CD4-positive, alpha-beta T cell treated with Interferon alpha-2 for 1 hour (primary cell): ENCODE measurements at places on chromosomes 16 and 17.

DNA sequence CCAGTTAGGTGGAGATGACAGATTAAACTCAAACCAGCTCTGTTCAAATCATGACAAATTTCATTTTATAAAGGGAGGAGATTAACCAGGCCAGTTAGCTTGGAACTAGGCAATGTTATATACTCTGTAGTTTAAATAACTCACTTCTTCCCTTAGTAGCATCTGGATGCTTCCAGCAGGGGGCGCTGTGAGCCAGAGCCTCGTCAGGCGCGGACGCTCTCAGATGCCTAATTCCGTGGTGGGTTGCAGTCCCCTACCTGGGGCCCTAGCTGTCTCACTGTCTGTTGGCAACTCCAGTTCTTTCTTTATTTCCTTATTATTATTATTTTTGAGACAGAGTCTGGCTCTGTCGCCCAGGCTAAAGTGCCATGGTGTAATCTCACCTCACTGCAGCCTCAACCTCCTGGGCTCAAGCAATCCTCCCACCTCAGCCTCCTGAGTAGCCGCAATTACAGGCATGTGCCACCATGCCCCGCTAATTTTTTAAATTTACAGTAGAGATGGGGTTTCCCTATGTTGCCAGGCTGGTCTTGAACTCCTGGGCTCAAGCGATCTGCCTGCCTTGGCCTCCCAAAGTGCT lies 17.3 kb upstream of the WFDC1 start:
- DNase-seq, result peak; percentile 64

DNA sequence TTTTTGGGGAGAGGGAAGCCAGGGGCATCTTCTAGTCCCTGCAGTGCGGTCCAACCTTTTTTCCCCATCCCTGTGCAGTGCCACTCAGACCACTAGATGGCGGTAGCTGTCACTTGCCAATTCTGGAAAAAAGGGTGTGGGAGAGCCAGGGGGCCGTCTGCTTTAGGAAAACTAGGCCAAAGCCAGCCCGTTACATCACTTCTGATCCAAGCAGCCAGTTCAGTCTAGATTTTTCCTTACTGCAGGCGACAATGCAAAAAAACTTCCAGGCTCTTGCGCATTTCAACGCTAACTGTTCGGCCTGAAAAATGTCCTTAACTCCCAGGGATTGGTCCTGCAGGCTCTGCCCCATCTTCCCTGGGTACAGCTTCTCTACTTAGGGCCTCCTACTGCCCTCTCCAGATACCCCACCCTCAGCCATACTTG lies 69.2 kb upstream of the CES5A start:
- peak; percentile 33 for DNase-seq

GRCh38 chr16:83907631-83908250 lies 8.8 kb downstream of the MLYCD start:
- DNase-seq, result no peak

DNA sequence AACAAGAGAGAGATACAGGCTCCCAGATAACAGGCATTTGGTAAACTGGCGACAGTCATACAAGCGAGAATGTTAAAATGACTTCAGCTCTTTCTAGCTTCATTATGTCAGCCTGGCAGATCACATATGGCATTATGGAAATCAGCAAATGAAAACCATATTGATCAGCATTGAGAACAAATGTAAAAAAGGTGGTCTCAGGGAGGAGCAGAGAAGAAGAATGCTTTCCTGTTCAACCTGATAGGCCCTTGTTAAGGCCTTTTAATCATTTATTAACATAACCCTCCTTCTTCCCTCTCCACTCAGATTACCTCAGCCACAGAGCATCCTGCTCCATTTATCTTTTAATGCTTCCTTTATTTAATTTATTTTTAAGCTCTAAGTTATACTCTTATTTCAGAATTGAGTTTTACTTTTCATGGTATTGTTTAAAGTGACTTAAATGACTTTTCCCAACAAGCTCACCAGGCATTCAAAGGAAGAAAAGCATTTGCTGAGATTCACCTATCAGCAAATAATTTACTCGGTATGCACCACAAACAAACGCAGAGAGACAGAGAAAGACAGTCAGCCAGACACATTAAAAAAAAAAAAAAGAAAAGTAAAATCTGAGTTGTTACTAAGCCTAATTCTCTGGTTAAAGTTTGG lies 243.9 kb upstream of the TBX2 start:
- DNase-seq, result no peak

DNA sequence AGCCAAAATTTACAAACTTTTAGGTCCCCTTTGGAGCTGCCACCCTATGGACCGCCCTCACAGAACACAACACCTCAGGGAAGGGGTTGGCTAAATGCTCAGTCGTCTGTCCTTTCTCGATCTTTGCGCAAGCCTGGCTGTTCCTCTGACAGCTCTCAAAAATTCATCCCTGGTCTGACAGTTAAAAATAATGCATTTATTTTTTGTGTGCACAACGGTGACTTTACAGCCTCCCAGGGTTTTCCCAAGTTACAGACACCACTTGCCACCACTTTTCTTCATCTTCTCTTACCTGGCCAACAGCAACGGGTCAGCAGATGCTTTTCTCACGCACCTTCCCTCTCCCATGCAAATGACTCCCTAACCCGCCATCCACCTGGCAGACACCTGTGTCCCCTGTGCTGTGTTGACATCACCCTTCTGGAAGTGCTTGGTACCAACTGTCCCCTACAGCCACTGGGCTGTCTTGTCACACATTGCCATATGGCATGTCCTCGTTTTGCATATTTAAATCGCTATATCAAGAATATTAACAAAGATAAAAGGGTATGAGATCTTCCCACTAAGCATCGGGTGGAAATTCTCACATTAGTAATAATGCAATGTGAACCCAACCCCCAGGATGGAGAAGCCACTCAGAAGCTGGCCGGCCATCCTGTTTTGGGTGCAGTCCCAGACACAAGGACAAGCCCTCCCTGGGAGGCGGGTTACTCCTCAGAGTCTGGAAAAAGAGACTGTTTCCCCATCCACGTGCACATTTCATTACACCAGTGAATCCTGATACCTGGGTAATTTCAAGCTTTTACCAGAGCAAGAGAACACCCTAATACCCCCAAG lies 187.0 kb downstream of the ZFHX3 start:
- no peak for DNase-seq

GRCh38 chr16:77896415-77897128 lies 108.2 kb downstream of the VAT1L start:
- no peak for DNase-seq

DNA sequence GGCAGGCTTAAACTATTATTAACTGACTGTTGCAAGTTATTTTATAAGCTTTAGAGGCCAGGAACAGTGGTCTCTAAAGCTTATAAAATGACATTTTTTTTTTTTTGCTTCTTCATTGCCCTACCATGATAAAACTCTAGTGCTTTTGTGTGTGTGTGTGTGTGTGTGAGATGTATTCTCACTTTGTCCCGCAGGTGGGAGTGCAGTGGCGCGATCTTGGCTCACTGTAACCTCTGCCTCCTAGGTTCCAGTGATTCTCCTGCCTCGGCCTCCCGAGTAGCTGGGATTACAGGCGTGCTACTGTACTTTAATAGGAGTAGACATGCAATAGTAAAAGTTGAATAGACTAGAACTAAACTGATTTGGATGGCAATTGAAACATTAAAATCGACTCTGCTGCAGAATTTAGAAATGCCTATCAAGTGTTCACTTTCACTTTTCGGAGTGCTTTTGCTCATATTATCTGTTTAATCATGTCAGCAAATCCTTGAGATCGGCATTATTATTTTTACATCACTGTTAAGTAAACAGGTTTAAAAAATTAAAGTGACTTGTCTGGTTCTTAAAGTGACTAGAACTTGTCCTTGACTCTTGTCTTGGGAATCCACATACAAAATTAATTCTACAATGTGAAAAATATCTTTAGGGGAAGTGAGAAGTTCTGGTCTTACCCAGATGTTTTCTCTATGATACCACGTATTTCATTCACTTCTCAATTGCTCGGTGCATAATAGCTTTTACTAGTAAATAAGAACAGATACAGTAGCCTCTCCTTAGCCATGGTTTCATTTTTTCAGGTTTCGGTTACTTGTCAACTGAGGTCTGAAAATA lies 8.4 kb upstream of the PCTP start:
- no peak for DNase-seq

DNA sequence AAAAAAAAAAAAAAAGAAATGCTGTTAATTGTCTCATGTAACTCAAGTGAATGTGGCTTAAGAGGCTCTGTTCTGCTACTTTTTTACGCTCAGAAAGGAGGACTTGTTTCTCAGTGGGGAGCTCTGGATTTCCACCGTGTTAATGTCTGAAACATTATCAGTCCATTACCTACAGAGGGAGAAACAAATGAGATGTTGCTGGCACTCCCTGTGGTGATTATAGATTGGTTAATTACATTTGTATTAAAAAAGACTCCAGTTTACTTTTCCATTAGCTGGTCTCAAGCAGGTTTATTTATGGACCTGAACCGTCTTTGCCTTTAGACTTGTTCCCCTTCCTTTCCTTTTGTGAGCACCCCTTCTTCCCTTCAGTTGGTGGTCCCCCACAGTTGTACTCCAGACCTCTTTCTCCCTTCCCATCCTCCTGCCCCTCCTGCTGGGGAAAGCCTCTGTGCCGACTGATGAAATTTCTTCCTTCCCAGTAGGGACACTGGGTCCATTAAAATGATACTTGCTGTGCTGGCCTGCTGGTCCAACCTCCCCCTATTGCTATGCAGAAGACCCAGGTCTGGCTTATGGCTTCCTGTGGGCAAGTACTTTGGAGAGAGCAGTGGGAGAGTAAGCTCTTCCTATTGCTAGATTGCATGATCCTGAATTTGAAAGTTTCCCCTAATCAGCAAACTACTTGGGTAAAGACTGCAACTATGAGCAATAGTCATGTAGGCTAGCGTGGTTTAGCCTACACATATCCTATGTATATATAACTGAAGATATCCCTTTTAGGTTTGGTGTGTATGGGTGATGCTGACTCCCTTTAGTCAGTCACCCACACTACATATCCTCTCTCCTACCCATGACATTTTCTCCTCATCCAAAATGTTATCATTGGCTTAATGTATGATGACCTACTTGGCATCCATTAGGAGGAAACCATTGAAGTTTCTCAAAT lies 8.1 kb downstream of the CDC6 start:
- DNase-seq, result no peak

- no peak for DNase-seq
These were observed 56.3 kb downstream of the XYLT1 start for GRCh38 chr16:17414421-17414820.

DNA sequence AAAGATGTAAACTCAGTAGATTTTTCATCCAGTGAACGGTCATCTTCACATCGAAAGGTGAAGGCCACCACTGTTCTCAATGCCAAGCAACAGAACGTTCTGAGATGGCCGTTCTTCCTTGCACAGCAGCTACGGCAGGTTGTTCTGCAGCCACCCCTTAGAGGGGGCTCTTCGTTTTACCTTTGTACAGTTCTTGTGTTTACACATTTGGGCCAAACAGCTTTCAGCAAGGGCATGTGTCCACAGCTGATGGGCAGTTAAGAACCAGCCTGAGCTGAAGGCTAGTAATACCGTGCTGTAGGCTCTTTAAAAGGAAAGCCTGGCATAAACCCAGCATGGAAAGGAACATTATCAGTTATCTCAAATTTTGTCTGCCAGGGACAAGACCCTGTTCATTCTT lies 15.9 kb downstream of the PLD6 start:
- DNase-seq, result no peak

GRCh38 chr17:4533523-4534504 lies 21.4 kb downstream of the MYBBP1A start:
- no peak for DNase-seq

GRCh38 chr17:40097087-40097486 lies 3.3 kb downstream of the NR1D1 start:
- DNase-seq, result no peak

DNA sequence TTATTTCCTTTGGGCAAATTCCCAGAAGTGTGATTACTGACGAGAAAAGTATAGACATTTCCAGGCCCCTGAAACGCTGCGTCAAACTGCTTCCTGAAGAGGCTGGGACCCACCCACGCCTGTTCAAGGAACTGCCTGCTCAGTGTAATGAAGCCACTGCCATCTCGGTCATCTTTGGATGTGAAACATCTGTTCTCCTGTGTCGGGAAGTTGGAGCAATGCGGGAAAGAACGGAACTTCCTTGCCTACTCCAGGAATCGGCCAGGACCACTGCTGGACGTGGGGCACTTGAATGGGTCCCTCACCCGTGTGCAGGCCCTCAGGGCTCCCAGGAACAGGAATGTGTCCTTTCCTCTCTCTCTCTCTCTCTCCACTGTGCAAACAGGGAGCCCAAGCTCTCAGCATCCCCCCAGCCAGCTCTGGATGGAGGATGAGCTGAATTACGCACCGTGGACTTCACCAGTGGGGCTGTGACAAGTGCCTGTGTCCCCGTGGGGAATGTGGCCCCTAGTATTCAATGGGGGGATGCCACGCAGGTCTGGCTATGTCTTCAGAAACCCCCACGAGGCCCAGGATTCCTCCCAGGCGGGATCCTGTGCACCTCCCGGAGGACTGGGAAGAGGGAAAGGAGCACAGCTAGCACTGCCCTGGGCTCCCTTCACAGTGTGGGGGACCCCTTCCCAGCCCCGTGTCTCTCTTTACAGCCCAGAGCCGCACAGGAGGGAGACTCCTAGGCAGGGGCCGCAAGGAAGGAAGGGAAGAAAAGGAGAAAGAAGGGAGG lies 18.3 kb upstream of the LITAF start:
- no peak for DNase-seq

GRCh38 chr16:2987833-2988232 lies 7.6 kb upstream of the PKMYT1 start:
- DNase-seq, result no peak

GRCh38 chr16:1631931-1632637 lies 19.9 kb downstream of the CRAMP1 start:
- DNase-seq, result no peak

- peak; percentile 87 for DNase-seq
These were observed at the start of gene FBXO47 for GRCh38 chr17:38967290-38967738. FBXO47 (minus strand) TSS chr17:38967403; CDS start chr17:38963025, 4,378 bp downstream.
